ENCODE measurements at places on chromosomes 11 and 22.

- no peak for DNase-seq
Observed at GRCh38 chr11:15687342-15687741, 572.6 kb downstream of the INSC start.

DNA sequence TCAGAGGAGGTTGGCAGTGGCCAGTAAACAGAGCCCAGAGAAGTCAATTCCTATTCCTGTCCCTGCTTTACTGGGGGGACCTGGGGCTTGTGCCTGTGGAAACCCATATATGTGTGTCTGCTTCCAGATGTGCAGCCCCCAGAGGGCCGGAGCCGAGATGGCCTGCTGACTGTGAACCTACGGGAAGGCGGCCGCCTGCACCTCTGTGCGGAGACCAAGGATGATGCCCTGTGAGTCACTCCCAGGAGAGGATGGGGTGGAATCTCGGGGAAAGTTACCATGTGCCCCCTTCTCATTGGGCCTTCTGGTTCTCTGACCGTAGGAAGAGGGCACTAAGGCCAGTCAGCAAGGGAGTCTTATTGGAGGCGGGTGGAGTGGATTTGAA lies 5.3 kb downstream of the PLEKHB1 start:
- no peak for DNase-seq

DNA sequence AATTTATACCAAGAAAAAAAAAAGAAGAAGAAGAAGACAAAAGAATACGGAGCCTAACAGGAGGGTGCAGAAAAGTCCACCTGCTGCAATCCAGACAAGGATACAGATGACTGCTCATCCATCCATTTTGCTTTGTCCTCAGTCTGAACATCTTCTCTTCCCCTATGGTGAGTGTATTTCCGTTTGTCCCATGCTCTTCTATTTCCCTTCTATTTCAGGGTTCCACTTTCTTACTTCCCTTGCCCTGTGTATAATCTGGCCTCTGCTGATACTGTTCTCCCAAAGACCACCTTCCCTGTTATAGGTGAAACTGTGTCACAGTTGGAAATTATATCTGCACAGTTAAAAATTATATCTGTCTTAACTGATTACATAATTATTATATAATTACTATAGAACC lies 48.7 kb upstream of the USP47 start:
- no peak for DNase-seq

GRCh38 chr11:40054631-40055030 lies 1404.8 kb downstream of the LRRC4C start:
- DNase-seq = no peak

GRCh38 chr22:46027211-46028105 lies 50.5 kb upstream of the WNT7B start:
- DNase-seq = no peak
